ENCODE measurements at places on chromosomes 7 and 10.

- no peak for DNase-seq
These were observed 19.7 kb upstream of the BNIP3 start for GRCh38 chr10:132001238-132001972.

DNA sequence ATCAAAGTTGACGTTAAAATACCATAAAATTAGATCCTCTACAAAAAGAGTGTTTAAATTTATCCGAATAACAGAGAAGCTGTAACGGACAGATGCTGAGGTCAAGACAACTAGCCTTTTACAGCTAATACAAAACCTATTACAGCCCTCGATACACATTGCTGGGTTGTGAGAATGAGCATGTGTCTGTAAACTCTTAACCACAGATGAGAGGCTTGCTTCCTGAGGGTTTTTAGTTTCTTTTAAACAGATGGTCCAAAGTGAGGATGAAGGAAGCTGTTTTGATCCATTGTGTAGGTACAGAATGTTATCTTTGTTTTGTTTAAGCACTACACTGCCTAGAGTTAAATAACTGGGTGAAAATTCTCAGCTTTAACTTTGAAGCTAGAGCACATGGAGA, 578.2 kb downstream of the PARD3 start:
- DNase-seq, result no peak

GRCh38 chr10:127908106-127908958, 1.4 kb downstream of the PTPRE start:
- DNase-seq, result no peak

DNA sequence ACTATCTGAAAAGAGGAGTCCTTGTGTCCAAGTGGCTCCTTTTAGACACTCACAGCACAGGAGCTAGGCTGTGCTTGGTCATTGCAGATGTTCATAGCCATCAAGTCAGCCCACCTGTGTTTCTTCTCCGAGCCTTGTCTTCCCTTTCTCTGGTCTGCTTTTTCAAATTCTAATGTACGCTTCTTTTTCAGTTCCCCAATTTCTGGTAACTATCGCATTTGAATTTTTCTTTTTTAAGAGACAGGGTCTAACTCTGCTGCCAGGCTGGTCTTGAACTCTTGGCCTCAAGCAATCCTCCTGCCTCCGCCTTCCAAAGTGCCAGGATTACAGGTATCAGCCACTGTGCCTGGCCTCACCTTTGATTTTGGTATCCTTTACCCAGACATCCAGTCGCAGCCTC, 18.9 kb downstream of the APBB1IP start:
- DNase-seq, result no peak

DNA sequence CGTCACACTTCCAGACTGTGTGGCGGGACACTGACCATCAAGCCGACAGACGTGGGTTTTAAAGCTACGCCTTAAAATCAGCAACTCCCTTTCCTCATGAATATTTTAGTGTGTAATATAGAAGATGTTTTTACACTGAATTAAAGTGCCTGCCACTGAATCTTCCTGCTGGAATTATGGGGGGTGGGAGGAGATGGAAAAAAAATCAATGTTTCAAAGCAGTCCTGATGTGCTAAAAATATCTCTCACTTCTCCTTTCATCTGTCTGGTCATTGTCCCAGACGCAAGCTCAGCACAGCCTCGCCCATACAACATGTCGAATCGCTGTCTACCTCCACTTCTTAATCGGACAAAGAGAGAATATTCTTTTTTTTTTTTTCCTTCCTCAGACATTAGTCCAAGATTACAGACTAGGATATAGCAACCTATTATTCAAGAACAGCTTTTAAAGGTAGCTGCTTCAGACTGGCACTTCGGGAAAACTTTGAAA, 165.1 kb upstream of the KLF14 start:
- no peak for DNase-seq

DNA sequence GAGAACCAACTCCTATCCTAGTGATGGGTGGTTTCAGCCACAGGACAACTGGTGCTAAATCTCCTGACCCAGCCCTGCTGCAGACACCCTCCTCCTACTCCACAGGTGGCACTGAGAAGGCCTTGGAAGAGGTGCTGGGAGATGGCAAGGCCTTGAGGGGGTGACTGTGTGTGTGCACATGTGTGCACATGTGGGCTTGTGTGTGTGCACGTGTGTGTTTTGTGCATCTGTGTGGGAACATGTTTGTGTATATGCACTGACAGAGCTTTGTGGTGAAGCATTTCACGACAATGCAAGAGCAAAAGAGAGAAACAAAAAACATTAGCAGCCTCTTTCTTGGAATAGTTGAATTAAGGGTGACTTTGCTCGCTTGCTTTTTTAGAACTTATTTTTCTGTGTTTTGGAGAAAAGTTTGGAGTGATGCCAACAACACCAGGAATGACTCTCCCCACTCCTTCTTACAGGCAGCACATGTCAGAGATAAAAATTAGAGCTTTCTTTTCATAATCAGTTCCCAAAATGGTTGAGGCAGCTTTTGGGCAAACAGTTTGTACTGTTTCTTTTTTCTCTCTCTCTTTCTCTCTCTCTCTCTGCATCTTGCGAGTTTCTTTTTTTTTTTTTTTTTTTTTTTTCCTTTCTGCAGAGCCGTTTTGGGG, 69.5 kb downstream of the SEC61G start:
- no peak for DNase-seq

Data from stimulated activated CD8-positive, alpha-beta memory T cell treated with anti-CD3 and anti-CD28 coated beads, Interleukin-4, amount 100 ng/mL, for 24 hours (primary cell).